ENCODE measurements at places on chromosomes 5 and 9.
A peak's percentile ranks its signal among the peaks of the same experiment; 100 is the strongest.

GRCh38 chr5:179679014-179679674 lies 1.7 kb downstream of the CBY3 start:
- DNase-seq = peak; percentile 73

- DNase-seq = no peak
Measured at GRCh38 chr5:179271428-179271734, 73.9 kb downstream of the ADAMTS2 start.

DNA sequence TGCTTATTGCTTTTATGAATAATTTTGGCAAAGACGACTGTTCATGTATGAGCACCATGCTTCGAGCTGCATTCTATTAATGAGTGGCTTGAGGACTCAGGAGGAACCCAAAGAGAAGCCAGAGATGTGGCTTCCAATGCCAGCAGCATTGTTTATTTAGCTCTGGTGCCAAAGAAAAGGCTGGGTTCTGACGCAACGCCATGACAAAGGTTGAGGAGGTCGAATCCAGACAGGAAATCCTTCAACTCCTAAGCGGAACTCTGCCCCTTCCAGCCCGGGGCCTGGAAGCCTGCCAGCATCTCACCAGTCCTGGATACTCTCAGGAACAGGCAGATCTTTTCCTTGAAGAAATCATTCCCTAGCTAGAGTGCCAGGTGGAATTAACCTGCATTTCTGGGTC lies 104.4 kb downstream of the ARHGAP26 start:
- no peak for DNase-seq

- DNase-seq = no peak
Measured at GRCh38 chr5:59583810-59584562, 309.5 kb downstream of the PDE4D start.

DNA sequence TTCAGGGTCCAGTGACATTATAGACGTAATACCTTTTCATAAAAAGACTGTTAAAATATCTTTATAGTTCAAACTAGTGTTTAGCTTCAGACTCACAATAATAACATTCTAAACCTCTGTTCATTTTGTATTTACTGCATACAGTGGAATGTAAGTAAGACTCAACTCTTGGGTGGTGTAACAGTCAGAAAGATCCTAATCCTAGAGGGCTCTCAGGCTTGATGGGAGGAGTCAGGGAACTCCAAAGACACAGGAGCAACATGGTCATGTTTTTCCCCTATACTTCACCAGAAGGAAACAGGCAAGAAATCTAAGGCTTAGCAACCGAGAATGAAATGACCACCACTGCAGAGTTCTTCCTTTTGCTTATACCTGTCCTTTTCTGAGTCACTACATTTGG lies 82.6 kb downstream of the MRPS27 start:
- DNase-seq = peak; percentile 54

DNA sequence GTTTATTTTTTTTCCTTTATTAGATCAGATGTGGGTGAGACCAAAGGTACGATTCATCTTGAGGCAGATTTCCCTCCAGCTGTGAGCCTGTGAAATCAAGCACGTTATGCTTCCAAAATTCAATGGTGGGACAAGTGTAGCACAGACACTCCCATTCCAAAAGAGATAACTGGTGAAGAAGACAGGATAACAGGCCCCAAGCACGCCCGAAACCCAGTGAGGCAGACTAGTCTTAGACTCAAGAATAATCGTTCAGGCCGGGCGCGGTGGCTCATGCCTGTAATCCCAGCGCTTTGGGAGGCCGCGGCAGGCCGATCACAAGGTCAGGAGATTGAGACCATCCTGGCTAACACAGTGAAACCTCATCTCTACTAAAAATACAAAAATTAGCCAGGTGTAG lies 36.8 kb upstream of the COL5A1 start:
- DNase-seq = no peak

- no peak for DNase-seq
Measured at GRCh38 chr5:116750631-116751580, 176.3 kb upstream of the SEMA6A start.

DNA sequence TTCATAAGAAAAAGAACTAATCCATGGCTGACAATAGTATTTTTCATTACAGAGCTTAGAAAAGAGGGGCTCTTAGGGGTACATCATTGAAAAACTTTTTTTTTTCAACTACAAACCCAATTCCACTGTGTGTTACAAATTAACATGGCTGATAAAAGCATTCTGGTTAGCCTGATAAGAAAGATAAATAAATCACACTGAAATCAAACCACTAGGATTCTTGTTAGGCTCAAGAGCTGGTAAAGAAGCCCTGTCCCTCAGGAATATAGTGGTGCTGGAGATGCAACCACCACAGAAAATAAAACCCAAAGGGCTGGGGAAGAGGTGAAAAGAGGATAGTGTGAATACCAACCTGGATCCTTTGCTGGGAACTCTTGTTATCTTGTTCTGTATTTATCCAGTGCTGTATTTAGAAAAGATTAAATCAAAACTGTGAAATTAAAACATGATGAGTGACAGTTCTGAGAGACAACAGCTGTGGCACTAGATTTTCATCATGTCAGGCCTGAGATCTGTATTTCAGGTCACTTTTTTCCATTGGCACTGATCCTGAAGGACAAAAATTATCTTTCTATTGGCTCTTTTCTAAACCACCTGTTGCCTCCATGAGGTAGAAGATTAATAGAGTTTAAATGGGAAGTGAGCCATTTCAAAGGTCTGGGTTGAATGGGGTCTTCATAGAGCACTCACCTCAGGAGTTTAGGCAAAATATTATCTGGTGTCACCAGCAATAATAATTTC lies 118.6 kb downstream of the ARRDC3 start:
- no peak for DNase-seq

Data from iris pigment epithelial cell (primary cell).